ENCODE measurements at places on chromosomes 2 and 18. TPM values are rescaled to one million over a fixed set of nuclear protein-coding genes. Genes with fewer than 3 reads are reported as not detected.

The ANO7 gene
- total RNA-seq: 1.0 TPM

The SKA1 gene
- total RNA-seq: 3.0 TPM

The CDH7 gene
- not detected for total RNA-seq

The IAH1 gene
- total RNA-seq: 51.2 TPM

The C2orf78 gene
- not detected for total RNA-seq

The PRKAG3 gene
- total RNA-seq: 0.52 TPM

The CD226 gene
- 0.69 TPM for total RNA-seq

The LIMS1 gene
- 87.2 TPM for total RNA-seq

The PIEZO2 gene
- total RNA-seq: 5.3 TPM

The MEX3C gene
- total RNA-seq: 38.1 TPM

The CXCR1 gene
- total RNA-seq: not detected

The TUBB6 gene
- total RNA-seq: 702 TPM

Measured in smooth muscle cell of the pulmonary artery (primary cell).